ENCODE measurements at places on chromosomes 1 and 21.

GRCh38 chr1:54627196-54627595, 3.9 kb upstream of the FAM151A start:
- no peak overlapping the region for H3K27ac ChIP-seq
- no peaks in the 10 kb centered on the region for H3K36me3 ChIP-seq
- no peak overlapping the region for H3K4me3 ChIP-seq
- H3K4me1 ChIP-seq = no peaks in the 10 kb centered on the region
- H3K27me3 ChIP-seq = no peaks in the 10 kb centered on the region
- DNase-seq = no peak

DNA sequence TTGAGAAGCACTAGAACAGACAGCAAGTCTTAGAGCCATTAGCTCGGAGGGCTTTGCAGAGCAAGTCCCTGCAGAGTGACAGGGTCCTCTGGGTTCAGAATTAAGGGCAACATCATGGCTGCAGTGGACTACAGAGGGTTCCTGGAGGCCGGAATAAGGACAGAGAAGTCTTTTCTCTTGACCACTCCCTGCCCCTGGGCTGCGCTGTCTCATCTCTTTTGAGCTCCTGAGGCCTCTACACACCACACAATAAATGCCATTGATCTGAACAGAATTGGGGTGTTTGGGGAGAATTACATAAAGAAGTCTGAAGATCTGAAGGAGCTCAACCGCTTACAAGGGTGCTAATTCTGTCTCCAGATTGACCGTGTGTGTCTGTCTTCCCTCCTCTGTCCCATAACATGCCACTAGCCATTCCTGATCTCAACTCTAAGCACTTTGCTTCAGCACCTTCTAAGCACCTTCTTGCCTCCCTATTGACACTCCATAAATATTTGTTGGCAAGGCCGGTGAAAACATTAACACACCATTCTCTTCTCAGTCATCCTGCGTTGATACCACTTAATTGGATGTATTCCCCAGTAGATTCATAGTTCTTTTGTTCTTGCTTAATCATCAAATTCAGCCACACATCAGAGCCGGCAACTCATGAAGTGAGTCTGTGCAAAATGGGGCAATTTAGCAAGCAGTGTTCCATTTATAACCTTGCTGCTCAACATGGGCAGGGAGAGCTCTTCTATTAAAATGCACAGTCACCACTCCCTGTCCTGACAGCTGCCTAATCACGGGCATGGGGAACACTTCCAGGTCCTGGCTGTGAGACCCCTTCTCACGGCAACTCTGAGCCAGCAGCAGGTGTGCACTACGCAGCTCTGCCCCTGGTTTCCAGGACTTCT, 49.7 kb downstream of the NMNAT2 start:
- no peaks in the 10 kb centered on the region for H3K4me1 ChIP-seq
- no peak overlapping the region for H3K27ac ChIP-seq
- no peak for DNase-seq
- no peaks in the 10 kb centered on the region for H3K36me3 ChIP-seq

- no peak overlapping the region for H3K4me3 ChIP-seq
- no peaks in the 10 kb centered on the region for H3K27me3 ChIP-seq
- DNase-seq = no peak
- H3K36me3 ChIP-seq = no peaks in the 10 kb centered on the region
- H3K27ac ChIP-seq = no peak overlapping the region
- H3K4me1 ChIP-seq = no peaks in the 10 kb centered on the region
These were observed 80.8 kb upstream of the HNRNPU start for GRCh38 chr1:244945109-244945671.

DNA sequence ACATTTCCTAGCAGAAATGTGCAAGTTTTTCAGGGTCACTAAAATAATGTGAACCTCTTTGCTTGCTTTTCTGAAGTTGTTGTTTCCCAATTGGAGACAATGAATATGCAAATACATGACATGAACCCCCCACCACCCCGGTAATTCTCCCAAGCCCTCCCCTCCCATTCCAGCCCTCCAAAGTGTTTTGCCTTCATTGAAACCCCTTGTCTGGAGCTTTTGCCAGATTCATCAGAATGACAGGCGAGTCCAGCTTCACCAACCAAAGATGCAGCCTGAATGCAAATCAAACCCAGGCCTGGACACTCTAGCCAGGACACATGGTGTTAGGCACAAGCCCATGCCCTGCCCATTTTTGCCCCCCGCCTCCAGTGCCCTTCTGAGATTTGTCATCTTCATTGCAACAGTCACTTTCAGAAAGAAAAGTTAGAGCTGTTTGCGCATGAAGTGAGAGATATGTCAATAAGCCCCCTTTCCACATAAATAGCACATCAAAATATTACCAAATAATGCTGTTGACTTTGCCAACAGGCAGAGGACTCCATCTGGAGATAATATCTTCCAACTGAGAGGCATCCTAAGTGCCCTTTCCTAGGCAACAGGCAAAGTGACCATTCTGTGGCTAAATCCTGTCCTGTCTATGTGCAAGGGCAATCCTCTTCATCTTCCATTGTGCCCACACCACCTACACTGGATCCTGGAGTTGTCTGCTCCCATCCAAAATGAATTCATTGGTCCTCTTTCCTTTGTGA, 145.6 kb upstream of the NFIA start:
- H3K4me1 ChIP-seq = no peaks in the 10 kb centered on the region
- no peak overlapping the region for H3K4me3 ChIP-seq
- H3K27me3 ChIP-seq = no peaks in the 10 kb centered on the region

- H3K27me3 ChIP-seq = no peaks in the 10 kb centered on the region
- H3K36me3 ChIP-seq = no peaks in the 10 kb centered on the region
- DNase-seq = no peak
- no peak overlapping the region for H3K4me3 ChIP-seq
These were observed 147.7 kb downstream of the HUNK start for GRCh38 chr21:32020564-32020963.

- H3K27me3 ChIP-seq = no peaks in the 10 kb centered on the region
- DNase-seq = no peak
- peak overlapping the region; percentile 56 for H3K4me3 ChIP-seq
- H3K4me1 ChIP-seq = peaks cover 63% of the 10 kb centered on the region
These were observed 2.5 kb downstream of the MTHFR start for GRCh38 chr1:11802973-11803885.

DNA sequence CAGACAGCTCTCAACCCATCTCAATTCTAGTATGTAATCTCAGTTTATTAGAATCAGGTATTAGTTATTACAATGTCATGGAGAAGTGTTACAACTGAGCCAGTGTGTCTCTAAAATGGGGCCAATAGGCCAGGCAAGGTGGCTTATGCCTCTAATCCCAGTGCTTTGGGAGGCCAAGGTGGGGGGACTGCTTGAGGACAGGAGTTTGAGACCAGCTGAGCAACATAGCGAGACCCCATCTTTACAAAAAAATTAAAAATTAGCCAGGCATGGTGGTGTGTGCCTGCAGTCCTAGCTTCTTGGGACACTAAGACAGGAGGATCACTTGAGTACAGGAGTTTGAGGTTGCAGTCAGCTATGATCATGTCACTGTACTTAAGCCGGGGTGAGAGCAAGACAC, 104.9 kb downstream of the BCAR3 start:
- H3K36me3 ChIP-seq = no peaks in the 10 kb centered on the region
- peak overlapping the region; percentile 4 for H3K27ac ChIP-seq
- H3K4me1 ChIP-seq = peaks cover 49% of the 10 kb centered on the region
- H3K27me3 ChIP-seq = no peaks in the 10 kb centered on the region

GRCh38 chr1:205452364-205452763, 3.5 kb downstream of the BLACAT1 start:
- H3K4me3 ChIP-seq = no peak overlapping the region
- no peak overlapping the region for H3K27ac ChIP-seq
- no peaks in the 10 kb centered on the region for H3K36me3 ChIP-seq
- peaks cover 23% of the 10 kb centered on the region for H3K27me3 ChIP-seq

GRCh38 chr1:205917466-205918238, 25.6 kb downstream of the SLC26A9 start:
- no peaks in the 10 kb centered on the region for H3K36me3 ChIP-seq
- H3K27me3 ChIP-seq = no peaks in the 10 kb centered on the region
- no peak overlapping the region for H3K4me3 ChIP-seq
- no peak overlapping the region for H3K27ac ChIP-seq

- no peak overlapping the region for H3K27ac ChIP-seq
- peaks cover 5% of the 10 kb centered on the region for H3K4me1 ChIP-seq
- no peaks in the 10 kb centered on the region for H3K27me3 ChIP-seq
- no peaks in the 10 kb centered on the region for H3K36me3 ChIP-seq
- no peak overlapping the region for H3K4me3 ChIP-seq
- no peak for DNase-seq
These were observed 6.1 kb upstream of the SLC19A2 start for GRCh38 chr1:169491845-169492281.

DNA sequence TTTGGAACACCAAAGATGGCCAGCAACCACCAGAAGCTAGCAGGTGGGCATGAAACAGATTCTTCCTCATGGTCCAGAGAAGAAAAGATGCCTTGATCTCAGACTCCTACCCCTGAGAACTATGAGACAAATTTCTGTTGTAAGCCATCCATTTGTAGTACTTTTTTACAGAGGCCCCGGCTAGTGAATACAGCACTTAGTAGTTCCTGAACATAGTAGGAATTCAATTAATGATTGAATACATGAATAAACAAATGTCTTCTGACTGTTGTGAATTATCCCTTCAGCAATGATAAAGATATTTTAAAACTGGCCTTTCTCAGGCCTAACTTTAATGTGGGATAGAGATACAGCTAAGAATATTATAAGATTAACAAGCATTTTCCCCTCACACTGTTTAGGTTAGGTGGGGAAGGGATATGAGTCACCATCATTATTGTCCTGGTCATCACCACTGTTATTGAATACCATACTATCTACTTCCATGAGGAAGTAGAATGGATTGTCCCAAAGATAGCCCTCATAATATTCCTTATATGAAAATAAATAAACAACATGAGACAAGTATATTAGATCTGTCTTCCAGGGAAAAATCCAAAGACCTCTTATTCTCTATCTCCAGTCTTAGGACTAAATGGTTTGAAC, 51.4 kb downstream of the ADCY10 start:
- no peaks in the 10 kb centered on the region for H3K4me1 ChIP-seq
- H3K27me3 ChIP-seq = no peaks in the 10 kb centered on the region

DNA sequence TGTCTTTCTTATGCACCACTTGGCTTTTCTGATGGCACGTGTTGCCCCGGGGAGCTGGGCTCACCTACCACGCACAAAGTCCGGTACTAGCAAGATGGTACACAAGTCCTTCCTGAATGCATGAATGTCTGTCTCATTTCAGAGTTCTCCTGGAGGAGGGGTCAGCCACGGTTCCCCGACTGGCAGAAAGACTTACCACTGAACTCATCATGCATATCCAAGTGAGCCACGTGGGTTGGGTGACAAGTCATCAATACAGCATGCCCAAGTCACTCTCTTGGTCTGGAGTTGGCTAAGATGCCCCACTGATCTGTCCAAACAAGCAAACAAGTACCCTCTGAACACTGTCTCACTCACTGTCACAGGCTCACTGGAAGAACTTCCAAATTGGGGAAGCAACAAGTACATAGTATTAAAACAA, 28.6 kb upstream of the MX1 start:
- DNase-seq = peak; percentile 55
- no peak overlapping the region for H3K27ac ChIP-seq
- H3K4me3 ChIP-seq = no peak overlapping the region

DNA sequence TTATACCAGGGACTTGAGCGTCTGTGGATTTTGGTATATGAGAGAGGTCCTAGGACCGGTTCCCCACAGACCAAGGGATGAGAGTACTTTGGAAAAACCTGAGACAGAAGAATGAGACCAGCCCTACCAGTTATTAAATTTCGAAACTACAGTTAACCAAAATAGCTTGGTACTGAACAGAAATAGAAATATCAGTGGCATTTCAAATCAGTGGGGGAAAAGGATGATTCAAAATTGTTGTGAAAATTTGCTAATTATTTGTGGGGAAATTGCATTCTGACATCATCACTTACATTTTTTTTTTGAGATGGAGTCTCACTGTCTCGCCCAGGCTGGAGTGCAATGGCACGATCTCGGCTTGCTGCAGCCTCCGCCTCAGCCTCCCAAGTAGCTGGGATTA, 8.2 kb downstream of the EXOC8 start:
- no peaks in the 10 kb centered on the region for H3K36me3 ChIP-seq
- no peak overlapping the region for H3K4me3 ChIP-seq
- H3K27me3 ChIP-seq = no peaks in the 10 kb centered on the region
- peaks cover 20% of the 10 kb centered on the region for H3K4me1 ChIP-seq
- H3K27ac ChIP-seq = no peak overlapping the region

DNA sequence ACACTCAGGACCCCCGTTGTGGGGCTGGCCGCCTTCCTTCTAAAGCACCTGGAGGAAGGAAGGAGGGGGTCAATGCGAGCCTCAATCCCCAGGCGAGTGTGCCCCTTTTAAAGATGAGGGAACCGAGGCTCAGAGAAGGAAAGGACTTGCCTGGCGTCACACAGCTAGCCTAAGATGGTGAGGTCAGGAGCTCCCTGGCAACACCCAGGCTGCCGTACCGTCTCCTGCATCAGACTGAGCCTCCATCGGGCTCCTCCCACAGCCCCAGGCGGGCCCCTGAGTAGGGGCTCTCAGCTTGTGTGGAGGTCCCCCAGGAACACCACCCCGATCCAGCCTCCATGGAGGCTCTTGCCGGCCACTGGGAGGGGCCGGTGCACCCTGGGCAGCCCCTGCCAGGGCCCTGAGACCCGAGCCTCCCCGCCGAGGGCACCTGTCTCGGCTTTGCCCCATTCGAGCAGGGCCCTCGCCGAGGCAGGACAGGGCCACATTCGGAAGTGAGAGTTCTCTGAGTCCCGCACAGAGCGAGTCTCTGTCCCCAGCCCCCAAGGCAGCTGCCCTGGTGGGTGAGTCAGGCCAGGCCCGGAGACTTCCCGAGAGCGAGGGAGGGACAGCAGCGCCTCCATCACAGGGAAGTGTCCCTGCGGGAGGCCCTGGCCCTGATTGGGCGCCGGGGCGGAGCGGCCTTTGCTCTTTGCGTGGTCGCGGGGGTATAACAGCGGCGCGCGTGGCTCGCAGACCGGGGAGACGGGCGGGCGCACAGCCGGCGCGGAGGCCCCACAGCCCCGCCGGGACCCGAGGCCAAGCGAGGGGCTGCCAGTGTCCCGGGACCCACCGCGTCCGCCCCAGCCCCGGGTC, at the start of gene AIRE:
Gene AIRE, plus strand, starts transcription at position 739 of the 855 bp plus-strand sequence. CDS start 131 bp downstream, outside the sequence.
- H3K27ac ChIP-seq = no peak within 1 kb of the TSS
- H3K27me3 ChIP-seq = no peaks in the 10 kb centered on the region
- no peaks in the 10 kb centered on the region for H3K36me3 ChIP-seq
- no peak for DNase-seq
- H3K4me3 ChIP-seq = peak within 1 kb of the TSS; percentile 41
- H3K4me1 ChIP-seq = peaks cover 9% of the 10 kb centered on the region

DNA sequence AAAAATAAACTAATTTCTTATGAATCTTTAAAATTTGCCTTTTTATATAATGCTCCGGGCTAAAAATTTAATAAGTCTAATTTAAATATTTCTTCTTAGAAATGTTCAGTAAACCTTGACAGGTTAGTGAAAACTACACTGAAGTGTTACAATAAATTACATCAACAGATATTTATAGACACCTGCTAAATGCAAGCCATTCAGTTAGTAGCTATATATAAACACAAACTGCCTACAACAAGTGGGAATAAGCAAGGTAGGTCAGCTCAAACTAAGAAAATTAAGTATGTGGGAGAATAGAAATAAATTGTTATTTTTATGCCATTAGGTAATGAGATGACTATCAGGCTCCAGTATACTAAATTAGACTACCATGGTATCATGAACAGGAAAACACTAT, 215.6 kb downstream of the DENND1B start:
- H3K27me3 ChIP-seq = no peaks in the 10 kb centered on the region
- no peaks in the 10 kb centered on the region for H3K36me3 ChIP-seq
- no peaks in the 10 kb centered on the region for H3K4me1 ChIP-seq
- H3K4me3 ChIP-seq = no peak overlapping the region
- H3K27ac ChIP-seq = no peak overlapping the region
- DNase-seq = no peak

All from vagina (tissue), 2 donors.